ENCODE measurements at places on chromosomes 1 and 21.

DNA sequence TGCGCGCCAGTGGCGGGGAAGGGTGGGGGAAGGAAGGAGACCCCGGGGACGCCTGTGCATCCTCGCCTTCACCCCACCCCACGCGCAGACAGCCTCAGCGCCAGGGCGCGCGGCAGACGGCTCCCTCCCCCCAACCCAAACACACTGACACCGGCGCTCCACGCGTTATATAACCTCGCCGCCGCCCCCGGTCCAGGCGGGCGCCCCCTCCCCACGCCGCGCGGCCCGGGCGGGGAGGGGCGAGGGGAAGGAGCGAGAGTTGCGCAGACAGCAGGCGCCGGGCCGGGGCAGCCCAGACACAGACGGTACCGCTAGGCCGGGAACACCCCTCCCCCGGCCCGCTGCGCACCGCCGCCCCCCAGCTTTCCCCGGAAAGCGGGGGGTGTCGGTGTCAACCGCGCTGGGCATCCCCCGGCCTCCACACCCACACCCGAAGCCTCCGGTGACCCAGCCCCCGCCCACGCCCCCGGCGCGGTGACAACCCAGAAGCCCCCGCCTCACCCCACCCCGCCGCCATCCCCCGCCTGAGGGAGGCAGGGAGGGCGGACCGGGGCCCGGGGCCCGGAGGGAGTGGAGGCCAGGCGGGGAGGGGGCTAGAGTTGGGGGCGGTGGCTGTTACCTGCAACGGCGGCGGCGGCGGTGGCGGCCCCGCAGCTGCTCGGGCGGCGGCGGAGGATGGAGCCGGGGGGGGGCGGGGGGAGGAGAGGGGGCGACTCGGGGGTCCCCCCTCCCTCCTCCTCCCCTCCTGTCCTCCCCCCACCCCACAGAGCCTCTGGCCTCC lies 432 bp downstream of the AKT3 start:
- peak; percentile 51 for DNase-seq

DNA sequence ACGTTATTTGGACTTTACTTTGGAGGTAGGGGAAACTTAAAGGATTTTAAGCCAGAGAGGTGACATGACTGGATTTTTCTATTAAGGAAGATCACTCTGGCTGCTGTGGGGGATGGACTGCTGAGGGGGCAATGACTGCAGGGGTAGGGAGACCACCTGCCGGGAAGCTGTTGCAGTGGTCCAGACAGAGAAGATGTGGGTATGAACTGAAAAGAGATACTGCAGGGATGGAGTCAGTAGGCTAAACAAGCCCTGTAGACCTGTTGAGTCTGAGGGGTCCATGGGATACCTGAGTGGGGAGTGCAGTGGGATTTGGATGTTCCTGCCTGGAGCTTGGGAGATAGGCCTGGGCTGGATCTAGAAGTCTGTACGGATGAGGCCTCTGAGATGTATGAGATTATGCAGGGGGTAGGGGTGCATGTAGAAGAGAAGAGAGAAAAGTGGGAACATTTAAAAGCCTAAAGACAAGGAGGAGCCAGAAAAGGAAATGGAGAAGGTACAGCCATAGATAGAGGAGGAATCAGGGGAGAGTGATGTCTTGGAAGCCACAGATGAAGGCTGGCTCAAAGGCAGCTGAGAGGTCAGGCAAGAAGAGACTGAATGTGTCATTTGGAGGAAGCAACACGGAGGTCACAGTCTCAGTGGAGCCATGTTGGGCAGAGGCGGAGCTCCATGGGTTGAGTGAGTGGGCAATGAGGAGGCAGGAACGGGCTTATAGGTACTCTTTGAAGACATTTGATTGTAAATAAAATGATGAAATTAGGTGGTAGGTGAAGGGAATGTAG lies 25.9 kb upstream of the KCNA2 start:
- DNase-seq: no peak

DNA sequence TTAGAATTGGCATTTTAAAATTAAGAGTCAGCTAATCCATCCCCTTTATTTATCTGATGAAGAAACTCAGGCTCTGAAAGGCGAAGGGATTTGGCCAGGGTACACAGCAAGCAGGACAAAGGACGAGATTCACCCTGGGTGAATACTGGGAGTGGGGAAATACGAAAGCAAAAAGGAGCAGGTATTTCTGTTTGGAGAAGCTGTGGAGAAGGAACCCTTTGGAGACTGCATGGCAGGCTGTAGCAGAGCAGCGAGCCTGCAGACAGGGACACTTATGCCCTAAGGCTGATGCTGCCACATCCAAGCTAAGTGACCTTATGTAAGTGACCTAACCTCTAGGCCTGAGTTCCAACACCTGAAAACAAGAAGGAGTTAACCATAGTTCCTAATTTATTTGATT lies 207.2 kb upstream of the C1orf87 start:
- no peak for DNase-seq

DNA sequence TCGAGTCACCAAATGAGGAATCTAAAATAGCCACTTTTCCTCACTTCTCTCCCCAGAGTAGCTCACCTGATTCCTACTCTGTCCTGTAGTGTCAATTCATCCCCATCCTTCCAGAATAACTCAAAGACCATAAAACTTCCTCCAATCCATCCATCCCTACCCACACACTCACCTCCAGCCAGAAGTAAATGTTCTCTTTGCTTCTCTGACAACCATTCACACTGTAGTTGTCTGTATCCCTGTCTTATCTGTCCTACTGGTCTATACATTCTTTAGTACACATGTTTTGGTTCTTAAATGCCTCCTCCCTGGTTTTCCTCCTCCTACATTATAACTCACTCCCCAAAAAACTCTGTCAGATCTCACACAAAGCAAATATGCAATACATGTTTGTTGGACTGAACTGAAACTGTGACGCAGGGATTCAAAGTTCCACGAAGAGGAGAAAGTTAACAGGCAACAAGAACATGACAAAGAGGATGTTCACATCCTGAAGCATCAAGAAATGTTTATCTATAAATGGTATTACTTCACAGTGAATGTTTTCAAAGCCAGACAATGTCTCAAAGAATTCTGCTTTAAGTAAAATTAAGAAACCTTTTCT lies 11.0 kb downstream of the TP53BP2 start:
- no peak for DNase-seq

DNA sequence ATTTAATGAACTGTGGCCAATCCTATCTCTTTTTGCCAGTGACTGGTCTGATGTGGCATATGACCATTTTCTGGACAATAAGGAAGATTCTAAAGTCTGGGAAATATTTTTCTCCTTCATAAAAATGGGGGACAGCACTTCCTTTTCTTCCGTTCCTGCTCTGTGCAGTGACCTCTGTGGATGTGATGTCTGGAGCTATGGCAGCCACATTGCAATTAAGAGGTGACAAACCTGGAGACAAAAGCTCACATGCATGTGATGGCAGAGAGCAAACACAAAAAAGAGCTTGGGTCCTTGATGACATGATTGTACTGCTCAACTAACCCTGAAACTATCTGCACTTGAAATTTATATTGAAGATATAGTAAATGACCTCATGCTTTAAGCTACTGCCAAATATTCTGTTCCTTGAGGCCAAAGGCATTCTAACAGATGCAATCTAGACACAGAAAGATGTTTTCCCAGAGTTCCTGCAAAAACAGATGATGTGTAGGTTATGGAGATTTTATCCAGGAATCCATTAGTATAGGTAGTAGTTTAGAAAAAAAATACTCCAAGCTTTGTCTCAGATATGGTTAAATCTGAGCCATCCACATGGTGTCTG lies 2.2 kb upstream of the MAGI3 start:
- DNase-seq: no peak

DNA sequence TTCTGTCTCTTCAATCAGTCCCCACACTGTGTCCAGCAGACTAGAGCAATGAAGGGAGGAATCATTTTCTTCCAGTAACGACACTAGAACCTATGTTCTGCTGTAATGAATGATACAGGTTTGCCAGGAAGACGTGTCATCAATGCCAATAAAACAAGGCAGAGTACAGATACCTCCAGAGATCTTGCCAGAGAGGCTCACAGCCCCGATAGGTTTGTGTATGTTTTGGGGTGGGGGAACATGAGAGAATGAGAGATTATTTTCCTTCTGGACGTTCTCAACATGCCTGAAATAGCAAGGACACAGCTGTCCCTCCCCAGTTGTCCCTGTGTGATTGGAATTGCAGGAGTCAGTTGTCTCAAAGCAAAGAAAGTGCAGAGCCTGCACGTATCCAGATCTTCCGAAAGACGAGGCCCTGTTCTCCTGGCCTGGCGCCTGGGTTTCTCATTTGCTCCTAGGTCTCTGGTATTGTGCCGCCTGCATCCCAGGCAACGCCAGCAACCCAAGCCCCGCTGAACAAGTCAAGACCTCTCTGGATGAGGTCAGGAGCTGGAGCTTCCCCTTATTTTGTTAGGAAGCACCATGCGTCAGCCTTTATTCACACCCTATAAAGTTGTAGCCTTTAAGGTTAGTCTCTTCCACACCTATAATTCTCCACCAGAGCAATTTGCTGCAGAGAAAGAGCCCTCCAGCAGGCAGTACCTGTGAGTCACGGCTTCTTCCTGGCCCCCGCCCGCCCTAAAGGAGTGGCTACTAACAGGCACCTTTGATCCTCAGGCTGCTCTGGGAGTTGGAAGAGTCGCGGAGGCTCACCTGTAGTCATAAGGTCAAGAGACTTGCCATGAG lies 130.5 kb downstream of the TOMM20 start:
- DNase-seq: no peak

GRCh38 chr21:31203431-31204054 lies 140.5 kb downstream of the TIAM1 start:
- DNase-seq: no peak
